NCI-H1105 (cell line): ENCODE measurements at places on chromosomes 12 and 14.

GRCh38 chr14:37658156-37658555 lies 62.7 kb downstream of the TTC6 start:
- no peak for DNase-seq

- DNase-seq, result no peak
Measured at GRCh38 chr14:57502586-57503254, 9.1 kb upstream of the CCDC198 start.

GRCh38 chr12:125455556-125455955 lies 390.3 kb downstream of the AACS start:
- DNase-seq, result no peak

DNA sequence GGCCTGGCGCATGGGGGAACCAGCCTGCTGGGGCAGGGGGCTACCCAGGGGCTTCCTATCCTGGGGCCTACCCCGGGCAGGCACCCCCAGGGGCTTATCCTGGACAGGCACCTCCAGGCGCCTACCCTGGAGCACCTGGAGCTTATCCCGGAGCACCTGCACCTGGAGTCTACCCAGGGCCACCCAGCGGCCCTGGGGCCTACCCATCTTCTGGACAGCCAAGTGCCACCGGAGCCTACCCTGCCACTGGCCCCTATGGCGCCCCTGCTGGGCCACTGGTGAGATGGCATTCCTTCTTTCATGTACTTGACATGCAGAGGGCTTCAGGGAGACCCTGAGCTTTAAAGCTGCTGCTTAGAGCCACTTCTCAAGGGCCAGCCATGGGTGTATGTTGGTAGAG lies 9.0 kb downstream of the LGALS3 start:
- no peak for DNase-seq
